ENCODE measurements at places on chromosomes 4 and X.

DNA sequence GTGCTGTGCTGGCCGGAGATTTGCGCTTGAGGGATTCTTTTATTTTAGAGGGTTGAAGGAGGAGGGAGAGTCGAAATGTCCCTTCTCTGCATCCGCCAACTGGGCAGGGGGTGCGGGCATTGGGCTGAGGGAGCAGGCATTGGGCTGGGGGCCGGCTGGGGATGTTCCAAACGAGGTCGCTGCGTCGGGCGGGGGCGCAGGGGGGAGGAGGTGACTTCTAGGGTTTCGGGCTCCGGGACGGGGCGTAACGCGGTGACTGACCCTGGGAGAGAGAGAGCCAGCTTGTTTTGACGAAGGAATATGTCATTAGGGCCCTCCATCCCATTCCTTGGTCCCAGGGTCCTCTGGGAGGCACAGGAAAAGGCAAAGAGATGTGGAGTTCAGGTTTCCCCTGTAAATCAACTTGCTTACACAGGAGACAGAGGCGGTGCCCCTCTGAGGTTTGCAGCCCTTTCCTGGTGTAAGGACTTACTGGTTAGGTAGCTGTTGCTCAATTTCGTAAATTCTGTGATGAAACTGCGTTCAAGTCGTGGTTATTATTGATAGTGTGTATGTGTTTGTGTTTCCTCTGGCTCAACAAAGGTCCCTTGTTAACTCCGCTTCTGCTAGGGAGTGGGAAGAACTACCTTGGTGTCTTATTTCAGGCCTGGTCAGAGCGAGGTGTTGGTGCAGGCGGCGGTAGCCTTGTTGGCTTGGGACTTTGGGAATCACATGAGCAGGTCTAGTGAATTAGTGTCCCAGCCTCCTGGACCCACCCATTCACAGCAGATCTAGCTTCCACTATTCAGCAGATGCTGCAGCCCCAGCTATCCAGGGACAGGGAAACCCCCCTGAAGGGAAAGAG, 716 bp downstream of the FHIP1A start:
- DNase-seq: peak; percentile 17

DNA sequence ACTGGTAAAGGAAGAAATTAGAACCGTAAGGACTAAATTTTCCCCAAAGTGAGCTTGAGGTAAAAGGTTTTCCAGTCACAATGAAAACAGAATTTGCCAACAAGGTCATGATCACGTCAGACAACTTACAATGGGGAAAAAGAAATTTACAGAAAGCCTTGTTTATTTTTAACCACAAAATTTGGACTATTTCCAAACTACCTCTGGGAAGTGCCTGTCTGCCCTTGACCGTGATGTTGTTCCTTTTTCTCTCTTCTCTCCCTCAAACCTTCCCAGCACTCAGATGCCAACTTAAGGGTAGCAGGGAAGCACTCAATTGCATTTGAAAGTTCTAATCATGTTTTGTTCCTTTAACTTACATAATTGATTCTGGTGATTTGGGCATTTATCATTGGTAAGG, 32.5 kb downstream of the MEPE start:
- DNase-seq: no peak

DNA sequence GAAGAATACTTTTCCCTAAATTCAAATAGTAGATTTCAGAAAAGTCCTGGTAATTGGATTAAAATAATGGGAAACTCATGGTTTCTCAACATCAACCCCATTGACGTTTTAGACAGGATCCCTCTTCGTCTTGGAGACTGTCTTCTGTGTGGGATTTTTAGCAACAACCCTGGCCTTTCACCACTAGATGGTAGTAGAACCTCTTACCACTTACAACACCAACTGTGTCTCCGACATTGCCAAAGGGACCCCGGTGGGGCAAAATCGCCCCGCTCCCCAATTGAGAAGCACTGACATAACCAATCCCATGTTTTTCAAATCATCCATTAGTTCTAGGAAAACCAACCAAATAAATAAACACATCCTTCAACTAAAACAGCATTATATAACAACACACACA, 16.9 kb upstream of the ANOS1 start:
- DNase-seq: peak; percentile 15

DNA sequence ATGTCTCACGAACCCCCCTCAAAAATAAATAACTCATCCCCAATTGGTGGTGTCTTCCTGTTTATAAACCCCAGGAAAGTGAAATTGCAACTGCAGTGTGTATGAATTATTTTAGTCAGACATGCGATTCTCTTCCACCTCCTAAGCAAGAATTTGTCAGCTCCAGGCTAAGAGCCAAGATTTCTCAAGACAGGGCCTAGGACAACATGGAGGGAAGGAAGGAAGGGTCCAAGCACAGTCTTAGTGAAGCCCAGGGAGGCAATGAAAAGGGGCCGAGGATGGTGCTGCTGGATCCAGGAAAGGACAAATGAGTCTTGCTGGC, 20.0 kb downstream of the SH3KBP1 start:
- DNase-seq: no peak

DNA sequence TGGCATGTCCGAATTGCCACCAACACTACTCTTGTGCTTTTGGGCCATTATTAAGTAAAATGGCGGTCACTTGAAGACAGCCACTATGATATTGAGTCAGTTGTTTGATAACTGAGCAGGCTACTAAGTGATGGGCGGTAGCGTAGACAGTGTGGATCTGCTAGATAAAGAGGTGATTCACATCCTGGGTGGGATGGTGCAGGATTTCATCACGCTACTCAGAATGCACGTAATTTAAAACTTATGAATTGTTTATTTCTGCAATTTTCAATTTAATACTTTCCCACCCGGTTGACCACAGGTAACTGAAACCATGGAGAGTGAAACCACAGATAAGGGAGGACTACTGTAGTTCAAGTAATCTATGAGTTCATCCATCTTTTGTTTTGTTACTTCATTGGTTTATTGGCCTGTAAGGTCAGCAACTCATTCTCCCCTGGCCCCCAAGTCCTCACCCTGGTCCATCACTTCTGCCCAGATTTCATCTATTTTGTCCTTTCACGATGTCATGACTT, 2.9 kb downstream of the ARAF start:
- no peak for DNase-seq

DNA sequence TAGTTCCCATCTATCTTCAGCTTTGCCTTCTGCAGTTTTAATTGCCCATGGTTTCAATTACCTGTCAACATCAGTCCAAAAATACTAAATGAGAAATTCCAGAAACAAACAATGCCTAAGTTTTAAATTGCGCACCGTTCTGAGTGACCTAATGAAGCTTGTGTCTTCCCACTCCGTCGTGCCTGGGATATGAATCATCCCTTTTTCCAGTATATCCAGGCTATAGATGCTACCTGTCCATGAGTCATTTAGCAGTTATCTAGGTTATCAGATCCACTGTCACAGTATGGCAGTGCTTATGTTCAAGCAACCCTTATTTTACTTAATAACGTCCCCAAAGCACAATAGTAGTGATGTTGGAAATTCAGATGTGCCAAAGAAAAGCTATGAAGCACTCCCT, 363.6 kb upstream of the FAM241A start:
- DNase-seq: no peak

DNA sequence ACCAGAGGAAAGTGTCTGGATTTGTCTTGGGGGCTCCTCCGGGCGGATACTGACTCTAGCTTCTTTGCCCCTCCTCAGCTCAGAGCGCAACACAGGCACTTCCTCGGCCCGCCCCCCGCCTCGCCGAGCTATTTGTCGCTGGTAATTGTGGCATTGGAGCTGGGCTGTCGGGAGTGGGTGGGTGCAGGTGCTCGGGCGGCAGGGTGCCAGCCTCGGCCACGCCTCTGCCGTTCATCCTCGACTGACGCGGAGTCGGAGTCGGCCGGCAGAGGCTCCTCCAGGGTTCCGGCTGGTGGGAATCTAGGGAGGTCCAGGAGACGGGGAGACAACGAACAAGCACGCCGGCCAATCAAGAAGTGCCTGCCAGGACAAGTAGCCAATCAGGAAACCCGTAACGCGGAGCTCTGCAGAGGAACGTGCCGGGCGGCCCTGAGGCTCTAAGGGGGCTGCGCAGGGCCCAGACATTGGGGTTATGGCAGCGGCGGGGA, 3.9 kb upstream of the SYN1 start:
- peak; percentile 20 for DNase-seq

DNA sequence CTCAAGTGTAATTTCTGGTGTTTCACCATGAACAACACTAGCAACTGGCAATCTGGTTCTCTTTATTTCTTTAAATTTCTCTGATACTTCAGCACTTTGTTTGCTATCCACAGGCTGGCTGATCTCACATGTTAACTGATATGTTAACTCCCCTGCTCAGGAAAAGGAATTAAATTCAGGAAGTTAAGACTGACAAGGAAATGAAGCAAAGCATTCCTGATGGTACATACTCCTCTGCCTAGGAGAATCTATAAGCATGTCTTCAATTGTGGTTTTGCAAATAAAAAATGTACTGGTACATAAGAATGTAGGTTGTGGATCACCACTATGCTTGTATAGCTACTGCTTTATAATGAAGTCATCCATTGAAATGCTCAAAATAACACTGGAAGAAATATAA, 1119.2 kb upstream of the INTU start:
- no peak for DNase-seq

- no peak for DNase-seq
Observed at GRCh38 chr4:165222651-165222994, 15.3 kb downstream of the KLHL2 start.

DNA sequence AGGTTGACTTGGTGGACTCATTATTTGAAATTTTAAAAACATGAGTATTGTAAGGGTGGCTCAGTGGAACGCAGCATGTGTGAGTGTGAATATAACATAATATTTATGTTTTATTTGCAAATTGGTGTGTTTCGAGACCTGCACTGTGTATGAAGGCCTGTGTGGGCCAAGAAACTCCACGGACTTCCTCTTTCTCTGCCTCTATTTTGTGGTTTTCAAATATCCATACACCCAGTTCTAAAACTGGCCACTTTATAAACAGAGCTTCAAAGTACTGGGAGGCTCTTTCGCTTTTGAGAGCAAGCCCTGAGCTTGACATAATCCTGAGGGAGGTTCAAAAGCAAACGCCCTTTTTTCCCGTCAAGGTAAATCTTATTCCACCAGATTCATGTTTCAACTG, 187.7 kb downstream of the GPAT3 start:
- no peak for DNase-seq

DNA sequence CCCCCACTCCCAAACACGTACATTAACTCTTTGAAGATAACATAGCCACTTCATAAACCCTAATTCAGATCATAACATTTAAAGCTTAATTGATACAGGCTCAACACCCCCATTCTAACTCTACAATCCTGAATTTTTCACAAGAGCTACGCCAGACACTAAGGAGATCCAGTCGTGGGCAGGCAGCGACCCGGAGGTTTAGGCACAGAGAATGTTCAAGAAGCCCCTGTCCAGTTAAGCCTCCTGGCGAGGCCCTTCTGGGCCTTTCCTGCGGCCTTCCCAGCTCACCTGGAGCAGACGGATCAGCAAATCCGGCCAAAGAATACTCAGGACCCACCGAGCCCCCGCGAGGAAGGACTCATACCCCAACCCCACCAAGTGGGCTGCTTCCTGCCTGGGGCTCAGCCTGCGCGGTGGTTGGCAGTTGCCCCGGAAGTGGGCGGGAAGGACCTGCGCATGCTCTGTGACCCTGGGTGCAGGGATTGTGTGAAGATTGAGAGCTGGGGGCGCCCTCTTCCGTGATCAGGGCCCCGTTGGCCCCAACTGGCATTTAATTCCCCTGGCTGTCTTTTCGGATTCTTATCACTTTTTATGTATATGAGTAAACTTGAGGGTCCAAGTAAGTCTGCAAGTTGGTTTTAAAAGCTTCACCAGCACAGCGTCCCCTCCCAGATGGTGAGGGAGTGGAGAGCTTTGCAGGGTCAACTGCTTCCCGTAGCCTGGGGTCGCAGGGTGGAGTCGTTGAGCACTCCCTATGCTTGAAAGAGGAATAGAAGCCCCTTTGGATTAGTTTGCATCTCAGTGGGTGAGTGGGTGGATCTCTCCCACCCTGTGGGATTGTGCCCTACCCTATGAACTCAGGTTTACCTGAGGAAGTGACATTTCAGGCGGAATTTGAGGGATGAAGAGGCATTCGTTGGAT, at the start of gene TRIM61:
TRIM61 (minus strand) TSS at position 415 of the 922 bp plus-strand sequence. CDS start 7,655 bp downstream, outside the sequence.
- no peak for DNase-seq

DNA sequence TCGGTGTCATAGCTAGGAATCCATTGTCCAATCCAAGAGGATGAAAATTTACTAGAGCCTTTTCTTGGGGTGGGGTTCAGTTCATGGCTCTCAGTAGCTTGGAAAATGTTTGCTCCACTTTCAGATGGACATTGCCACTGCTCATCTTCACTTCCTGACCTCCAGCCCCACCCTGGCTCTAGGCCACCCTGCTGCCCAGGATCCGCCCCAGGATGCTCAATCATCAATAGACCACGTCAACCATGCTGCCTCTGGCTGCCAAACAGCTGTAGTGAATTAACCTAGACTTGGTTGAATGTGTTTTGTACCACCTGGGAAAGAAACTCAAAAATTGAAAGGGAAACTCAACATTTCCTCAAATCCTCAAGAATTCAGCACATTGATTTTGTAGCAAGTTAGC, 37.2 kb upstream of the HSD17B10 start:
- DNase-seq: no peak

GRCh38 chr4:172881645-172882044, 287.0 kb upstream of the GALNT7 start:
- no peak for DNase-seq

DNA sequence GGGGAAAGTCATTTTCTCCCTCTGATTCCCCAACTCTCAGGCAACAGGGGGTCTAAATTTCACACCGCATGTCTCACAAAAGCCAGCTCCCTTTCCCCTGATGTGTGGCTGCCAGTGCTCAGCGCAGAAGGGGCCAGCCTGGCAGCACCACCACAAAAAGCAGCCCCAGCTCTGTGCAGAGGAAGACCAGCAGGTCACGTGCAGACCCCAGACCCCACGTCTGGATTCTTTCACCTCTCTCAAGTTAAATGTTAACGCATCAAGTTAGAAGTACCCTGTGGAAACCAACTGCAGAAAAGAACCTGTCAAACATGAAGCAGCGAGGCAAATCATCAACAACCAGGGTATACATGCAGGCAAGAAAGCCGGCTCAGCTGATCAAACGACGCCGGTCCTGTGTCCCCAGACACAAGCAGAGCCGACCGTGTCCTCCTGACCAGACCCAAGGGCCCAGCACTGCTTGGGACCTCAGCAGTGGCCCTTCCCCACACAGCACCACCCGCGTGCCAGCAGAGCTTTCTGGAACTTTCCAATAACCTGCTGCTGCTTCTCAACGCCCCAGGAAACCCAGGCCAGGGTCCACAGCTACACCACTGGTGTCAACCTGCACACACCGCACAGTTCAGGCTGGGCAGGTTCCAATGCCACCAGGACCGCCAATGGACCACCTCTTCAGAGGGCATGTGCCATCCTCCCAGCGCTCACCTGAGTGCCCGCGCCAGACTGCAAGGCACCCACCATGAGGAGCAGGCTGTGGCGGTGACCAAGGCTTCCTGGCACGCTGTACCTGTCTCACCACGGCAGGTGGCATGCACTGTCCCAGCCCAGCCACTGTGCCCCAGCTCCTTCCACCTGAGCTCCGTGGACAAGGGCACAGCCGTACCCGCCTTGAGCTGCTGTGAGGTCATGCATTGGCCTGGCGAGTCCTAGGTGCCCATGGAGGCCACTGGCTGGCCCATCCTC, 4.0 kb downstream of the LRPAP1 start:
- DNase-seq: no peak

- no peak for DNase-seq
Observed at GRCh38 chr4:36235306-36235705, 9.0 kb downstream of the ARAP2 start.
